ENCODE measurements at places on chromosomes 4 and X. TPM values are rescaled to one million over a fixed set of nuclear protein-coding genes. Genes with fewer than 3 reads are reported as not detected.

The SRP72 gene
- 176 TPM for total RNA-seq

The RHOXF1 gene
- not detected for total RNA-seq

The RASGEF1B gene
- 6.1 TPM for total RNA-seq

The POU3F4 gene
- total RNA-seq: not detected

The UXT gene
- total RNA-seq: 192 TPM

The CAPN6 gene
- not detected for total RNA-seq

The PAGE1 gene
- not detected for total RNA-seq

The RIBC1 gene
- total RNA-seq: 0.72 TPM

The PUDP gene
- total RNA-seq: 18.4 TPM

The KCND1 gene
- 2.6 TPM for total RNA-seq
